ENCODE measurements at places on chromosomes 2 and 18. TPM values are rescaled to one million over a fixed set of nuclear protein-coding genes. Genes with fewer than 3 reads are reported as not detected.

The CNGA3 gene
- total RNA-seq, result not detected

DNA sequence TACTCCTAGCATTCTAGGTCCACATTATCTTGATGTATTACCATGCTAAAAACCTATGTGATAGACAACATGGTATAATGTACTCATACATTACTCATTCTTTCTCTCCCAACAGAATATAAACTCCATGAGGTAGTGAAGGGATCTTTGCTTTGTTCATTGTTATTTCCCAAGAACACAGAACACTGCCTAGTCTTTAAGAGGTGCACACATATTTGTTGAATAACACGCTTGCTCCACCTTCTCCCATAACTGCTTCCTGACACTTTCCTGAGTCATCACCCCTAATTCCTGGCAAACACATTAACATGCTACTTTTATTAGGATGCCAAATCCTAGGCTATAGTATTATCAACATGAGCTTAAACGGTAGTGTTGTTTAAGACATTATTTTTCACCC lies 41.3 kb downstream of the REV1 start:
- DNase-seq, result no peak

The GALNT3 gene
- 43.7 TPM for total RNA-seq

DNA sequence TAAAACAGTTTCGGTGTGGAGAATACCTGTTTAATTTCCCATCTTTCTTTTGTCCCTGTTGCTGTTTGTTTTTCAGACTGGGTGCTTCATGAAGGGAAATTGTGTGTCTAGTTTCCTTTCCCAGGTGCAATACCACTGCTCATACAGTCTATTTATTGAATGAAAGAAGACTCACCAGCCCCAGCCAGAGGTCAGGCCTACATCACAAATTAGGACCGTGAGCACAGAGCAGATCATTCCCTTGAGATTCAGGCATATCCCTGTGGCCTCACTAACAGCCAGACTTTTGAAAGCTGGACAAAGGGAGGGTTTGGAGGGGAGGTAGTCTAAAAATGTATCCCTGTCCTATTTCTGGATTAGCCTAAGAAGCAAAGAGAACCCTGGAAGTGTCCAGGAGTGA lies 278.9 kb downstream of the IRS1 start:
- DNase-seq, result no peak

- DNase-seq, result no peak
These were observed 352.0 kb downstream of the THSD7B start for GRCh38 chr2:137117385-137117784.

The FRZB gene
- total RNA-seq, result 4.6 TPM

DNA sequence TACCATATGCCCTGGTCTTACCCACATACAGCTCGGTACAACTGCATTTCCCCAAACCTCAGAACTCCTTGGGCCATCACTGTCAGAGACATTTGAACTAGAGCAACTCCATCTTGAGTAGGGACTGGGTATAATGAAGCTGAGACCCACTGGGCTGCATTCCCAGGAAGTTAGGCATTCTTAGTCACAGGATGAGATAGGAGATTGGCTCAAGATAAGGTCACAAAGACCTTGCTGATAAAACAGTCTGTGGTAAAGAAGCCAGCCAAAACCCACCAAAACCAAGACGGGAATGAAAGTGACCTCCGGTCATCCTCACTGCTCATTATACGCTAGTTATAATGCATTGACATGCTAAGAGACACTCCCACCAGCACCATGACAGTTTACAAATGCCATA lies 131.3 kb downstream of the PIK3C3 start:
- no peak for DNase-seq

- no peak for DNase-seq
These were observed 8.1 kb upstream of the GPBAR1 start for GRCh38 chr2:218252509-218253231.

DNA sequence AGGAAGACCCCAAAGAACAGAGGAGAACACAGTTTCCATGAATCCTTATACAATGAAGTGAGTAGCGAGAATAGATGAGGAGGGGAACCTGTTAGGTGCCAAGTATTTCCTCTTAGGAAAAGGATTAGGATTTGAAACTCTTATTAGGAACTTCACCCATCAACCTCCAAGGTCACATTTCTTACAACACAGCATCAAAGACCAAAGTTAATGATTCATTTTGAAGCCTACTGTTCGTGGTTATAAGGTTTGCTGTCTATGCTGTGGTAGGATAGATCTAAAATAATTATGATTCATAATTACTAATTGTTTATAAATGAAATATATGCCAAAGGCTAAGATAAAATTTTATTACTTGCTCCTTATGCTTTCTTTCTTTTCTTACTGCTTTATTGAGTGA lies 6.1 kb downstream of the CFAP221 start:
- DNase-seq, result no peak

The NYAP2 gene
- total RNA-seq, result not detected

The ANKRD30B gene
- 2.5 TPM for total RNA-seq

GRCh38 chr18:12862467-12862866 lies 21.6 kb downstream of the PTPN2 start:
- no peak for DNase-seq

GRCh38 chr2:239309398-239310245 lies 91.2 kb downstream of the HDAC4 start:
- DNase-seq, result no peak

DNA sequence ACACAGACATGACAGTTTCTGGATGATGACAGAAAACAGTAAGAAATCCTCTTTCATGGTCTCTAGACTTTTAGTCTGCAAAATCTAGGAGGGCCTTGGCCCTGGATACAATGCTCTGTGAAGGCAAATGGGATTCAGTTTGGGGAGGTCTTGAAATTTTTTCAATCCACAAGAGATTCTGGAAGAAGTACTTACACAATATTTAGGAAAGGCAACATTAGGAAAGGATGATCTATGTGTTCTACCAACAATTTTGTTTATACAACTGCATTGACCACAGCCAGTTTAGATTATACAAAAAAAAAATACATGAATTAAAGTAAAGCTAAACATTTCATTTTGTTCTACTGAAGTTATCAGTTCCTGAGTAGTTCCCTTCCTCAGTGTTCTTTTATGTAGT lies 208.0 kb downstream of the SRBD1 start:
- DNase-seq, result no peak

DNA sequence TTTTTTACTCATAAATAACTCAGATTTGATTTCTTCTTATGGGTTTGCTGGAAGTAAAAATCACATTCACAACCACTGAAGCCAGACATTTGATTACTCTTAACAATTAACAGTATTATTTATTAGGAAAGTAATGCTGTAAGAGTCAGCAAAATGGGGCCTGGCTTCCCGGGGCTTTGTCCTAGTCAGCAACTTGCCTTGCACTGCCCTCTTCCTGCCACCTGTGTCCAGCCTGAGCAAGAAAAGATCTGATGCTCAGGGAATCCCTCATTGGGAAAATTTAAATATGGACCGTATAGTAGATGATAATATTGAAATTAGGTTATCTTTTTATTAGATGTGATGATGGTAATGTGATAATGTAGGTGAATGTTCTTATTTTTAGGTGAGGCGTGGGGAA lies 30.8 kb upstream of the ACYP2 start:
- DNase-seq, result no peak

The SAG gene
- not detected for total RNA-seq

DNA sequence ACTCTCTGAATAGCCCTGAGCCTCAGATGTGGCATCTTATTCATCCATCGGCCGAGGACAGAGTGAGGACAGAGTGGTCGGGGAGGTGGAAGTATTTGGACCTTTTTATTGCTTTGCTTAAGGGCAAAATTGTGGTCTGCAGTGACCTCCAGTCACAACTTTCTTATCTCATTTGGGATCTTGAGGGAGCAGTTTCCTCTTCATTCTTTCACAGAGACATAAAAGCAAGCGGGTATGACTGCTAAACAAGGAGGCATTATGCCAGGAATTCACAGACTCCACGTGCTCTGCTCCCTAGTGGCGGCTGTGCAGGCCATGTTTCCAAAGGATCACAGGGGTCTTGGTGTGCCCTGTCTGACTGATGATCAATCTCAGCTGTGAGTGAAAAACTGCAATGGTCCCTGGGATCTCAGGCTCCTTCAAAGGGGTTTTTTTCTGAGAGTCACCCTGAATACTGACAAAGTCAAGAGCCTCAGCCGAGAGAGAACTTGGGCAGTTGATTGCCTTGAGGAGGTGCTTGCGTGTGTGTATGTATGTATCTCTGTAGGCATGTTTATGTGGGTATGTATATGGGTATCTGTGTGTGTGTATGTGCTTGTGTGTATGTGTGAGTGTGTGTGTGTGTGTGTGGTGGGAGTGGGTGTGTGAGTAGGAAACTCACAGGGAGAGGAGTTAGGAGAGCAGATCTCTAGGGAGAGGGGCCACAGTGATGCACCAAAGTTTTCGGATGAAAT lies 47.7 kb downstream of the RAPGEF4 start:
- DNase-seq, result no peak

- no peak for DNase-seq
These were observed 7.9 kb downstream of the UGP2 start for GRCh38 chr2:63849381-63850203.

The ADCYAP1 gene
- not detected for total RNA-seq

- DNase-seq, result no peak
These were observed 53.8 kb upstream of the TMEM182 start for GRCh38 chr2:102707796-102708695.

- no peak for DNase-seq
These were observed 125.3 kb upstream of the CTDP1 start for GRCh38 chr18:79554321-79554720.

The SCTR gene
- 0.54 TPM for total RNA-seq

The UGT1A3 gene
- 5.8 TPM for total RNA-seq

DNA sequence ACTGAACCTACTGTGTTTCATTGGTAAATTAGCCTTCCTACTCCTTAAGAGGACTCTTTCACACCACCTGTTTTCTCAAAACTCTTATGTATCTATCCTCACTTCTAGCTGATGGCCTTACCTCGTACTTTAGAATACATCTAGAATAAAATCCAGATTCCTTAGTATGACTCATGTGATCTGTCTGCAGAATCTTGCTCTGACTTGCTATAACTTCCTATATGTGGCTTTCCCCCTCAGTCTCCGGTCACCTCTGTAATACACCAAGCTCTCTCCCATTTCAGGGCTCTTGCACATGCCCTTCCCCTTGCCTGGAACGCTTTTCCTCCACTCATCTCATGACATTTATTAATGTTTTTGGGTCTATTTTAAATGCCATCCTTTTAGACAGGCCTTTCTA lies 95.6 kb upstream of the LHCGR start:
- no peak for DNase-seq

- no peak for DNase-seq
These were observed 395.7 kb upstream of the ST6GAL2 start for GRCh38 chr2:107281637-107282036.

The HOXD12 gene
- total RNA-seq, result not detected

DNA sequence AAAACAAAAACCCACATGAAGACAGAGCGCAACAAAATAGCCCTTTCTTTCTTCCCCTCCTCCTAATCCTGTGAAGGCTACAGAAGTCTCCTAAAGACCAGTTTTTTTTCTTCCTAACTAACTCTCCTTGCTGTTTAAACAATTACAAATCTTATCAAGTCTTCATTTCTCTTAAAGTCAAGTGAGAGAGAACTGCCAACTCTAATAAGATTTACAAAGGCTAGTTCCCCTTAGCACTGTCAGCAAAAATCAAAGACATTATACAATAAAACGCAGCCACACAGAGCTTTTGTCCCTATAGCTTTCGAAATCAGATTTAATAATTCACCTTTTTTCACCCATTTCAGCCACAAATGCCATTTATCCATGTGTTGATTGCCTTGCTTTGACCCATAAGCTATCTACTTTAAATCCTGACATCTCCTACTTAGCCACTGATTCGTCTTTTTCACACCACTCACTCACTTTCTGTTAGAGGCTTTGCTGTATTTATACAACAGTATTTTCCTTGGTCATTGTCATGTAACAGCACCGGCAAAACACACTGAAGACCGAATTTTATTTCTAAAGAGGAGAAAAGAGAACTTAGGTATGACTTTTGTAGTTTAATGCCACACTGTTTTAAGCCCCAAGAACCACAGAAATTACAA lies 5.9 kb downstream of the NRXN1 start:
- no peak for DNase-seq

The SERPINE2 gene
- 2.8 TPM for total RNA-seq

GRCh38 chr2:108200569-108200968 lies 39.2 kb upstream of the SULT1C3 start:
- no peak for DNase-seq

The CCDC150 gene
- total RNA-seq, result 69.3 TPM

The RBKS gene
- total RNA-seq, result not detected

GRCh38 chr2:20015482-20016083 lies 3.1 kb upstream of the MATN3 start:
- DNase-seq, result no peak
